ENCODE measurements at places on chromosomes 11 and 22.

DNA sequence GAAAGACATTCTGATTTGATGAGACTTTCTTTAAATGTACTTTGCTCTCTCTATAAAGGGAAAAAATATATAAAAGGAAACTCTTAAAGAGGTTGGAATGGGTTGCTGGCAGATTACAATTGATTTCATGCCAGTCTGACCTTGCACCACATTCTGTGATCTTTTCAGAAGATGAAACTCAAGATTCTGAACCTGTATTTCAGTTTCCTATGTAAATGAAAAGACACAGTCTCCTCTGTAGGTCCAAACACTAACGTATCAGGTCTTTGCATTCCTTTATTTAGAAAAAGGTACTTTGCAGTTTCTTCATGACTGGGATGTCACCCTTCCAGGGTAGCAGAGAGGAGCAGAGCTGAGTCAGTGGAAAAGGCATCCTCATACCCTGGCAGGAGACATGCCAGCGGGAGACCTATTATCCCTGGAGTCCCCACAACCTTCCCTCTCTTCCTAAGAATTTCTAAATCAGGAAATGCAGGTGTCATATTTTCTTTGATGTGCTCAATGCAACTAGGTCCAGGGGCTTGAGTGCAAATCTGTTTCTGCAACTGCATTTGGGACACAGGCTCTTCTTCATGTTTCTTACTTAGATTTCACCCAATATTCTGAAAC, 282.6 kb downstream of the CADM1 start:
- no peak for DNase-seq

DNA sequence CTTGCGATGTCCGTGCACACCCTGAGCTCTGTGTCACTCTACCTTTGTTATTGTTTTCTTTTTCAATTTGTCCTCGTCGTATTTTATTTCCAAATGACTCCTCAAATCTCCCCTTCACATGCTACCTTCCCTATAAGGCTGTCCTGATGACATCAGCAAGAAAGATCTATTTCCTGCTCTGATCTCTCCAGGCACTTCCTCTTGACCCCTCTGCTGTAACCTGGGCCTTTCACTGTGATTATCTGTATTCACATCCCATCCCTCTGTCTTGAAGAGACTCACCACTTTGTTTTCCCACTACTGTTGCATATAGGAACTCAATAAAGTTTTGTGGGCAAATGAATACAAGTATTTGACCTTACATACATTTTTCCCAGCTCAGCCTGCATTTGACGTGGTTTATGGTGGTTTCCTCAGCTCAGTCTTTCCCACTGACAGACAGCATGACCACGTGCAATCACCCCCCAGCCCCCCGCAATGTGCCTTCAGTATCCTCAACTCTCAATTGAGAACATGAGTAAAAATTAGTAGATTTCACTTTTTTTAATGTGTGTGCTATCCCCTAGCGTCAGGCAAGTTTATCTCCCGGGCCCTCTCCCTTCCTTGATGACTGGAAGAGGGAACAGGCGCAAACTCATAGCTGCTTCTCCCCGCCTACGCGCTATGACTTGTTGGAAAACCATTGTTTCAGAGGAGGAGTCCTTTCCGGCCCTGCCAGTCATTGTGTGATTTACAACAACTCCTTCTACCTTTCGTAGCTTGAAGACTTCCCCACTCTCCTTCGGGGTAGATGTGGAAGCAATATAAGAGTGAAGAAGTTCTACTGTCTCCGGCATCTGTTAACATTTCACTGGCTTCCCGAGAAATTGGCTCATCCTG, 498.5 kb downstream of the NTM start:
- no peak for DNase-seq

- peak; percentile 86 for DNase-seq
Observed at GRCh38 chr11:2886191-2886894, 768 bp upstream of the CDKN1C start.

DNA sequence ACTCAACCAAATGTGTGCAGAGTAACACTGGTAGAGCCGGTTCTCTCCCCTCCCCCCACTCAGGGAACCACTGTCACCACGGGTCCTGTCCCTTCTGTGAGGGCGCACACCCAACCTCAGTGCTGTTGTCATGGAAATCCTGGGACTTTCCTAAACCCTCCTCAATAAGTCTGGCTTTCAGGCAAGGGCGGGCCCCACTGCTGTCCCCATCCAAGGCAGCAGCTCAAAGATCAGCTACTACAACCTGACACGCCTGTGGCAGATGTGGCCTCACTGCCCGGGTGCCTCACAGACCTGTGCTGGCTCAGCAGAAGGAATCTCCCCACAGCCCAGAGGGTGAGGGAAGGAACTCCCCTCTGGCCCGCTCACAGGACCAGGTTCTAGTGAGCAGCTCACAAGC, 2.2 kb downstream of the PRODH start:
- DNase-seq, result no peak

DNA sequence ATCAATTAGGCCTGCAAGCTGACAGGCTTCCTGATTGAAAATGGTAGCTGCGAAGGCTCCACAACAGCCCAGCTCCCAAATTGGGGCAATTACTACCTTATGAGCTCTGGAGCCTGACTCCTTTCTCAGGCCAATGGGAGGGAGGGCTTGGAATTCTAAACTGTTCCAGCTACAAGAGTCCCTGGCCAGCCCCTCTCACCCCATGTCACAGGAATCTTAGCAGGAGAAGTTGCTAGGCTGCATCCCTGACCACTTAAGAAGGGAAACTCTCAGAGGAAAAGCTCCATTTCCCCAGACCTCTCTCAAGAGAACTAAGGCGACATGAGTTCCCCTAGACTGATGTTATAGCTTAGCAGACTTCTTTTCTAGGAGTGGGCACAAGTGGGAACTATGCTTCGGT, 4.9 kb downstream of the LRP4 start:
- no peak for DNase-seq

GRCh38 chr11:104155375-104155774, 8.6 kb downstream of the PDGFD start:
- DNase-seq, result no peak
